CD4-positive, CD25-positive, alpha-beta regulatory T cell (primary cell): ENCODE measurements at places on chromosomes 5 and 9. TPM values are rescaled to one million over a fixed set of nuclear protein-coding genes. Genes with fewer than 3 reads are reported as not detected.

SLC9A3 gene
- 3.1 TPM for polyA plus RNA-seq

STOM gene
- 25.1 TPM for polyA plus RNA-seq

TMEM252 gene
- not detected for polyA plus RNA-seq

LCN2 gene
- polyA plus RNA-seq: not detected

PRDM9 gene
- polyA plus RNA-seq: not detected

FRRS1L gene
- polyA plus RNA-seq: not detected

BRD3 gene
- 13.7 TPM for polyA plus RNA-seq

COMMD10 gene
- 42.0 TPM for polyA plus RNA-seq

HRH2 gene
- polyA plus RNA-seq: 1.7 TPM

NR2F1 gene
- not detected for polyA plus RNA-seq

PCDHB10 gene
- not detected for polyA plus RNA-seq

ASS1 gene
- not detected for polyA plus RNA-seq

SLC2A6 gene
- polyA plus RNA-seq: 0.63 TPM

DNA sequence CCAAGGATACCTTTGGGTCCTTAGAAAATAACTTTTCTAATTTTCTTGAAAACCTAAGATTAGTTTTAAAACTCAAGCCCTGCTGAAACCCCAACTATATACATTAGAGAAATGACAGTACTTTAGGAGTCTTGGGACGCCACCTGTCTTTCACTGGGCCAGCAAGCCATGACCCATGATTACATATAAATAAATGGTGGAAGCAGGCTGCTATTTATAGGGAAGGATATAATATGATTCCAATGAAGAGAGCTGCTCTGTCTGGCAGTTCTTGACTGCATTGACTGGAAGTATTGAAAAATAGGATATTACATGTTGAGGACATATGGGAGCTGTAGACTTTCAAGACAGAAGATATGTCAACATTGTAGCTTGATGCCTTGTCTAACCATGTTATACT is 7.3 kb downstream of the JMY start:
- no peaks in the 10 kb centered on the region for H3K36me3 ChIP-seq
- H3K4me1 ChIP-seq: peaks cover 43% of the 10 kb centered on the region
- no peaks in the 10 kb centered on the region for H3K27me3 ChIP-seq
- H3K27ac ChIP-seq: no peak overlapping the region

- no peak for DNase-seq
- H3K27ac ChIP-seq: no peak overlapping the region
- H3K4me1 ChIP-seq: no peaks in the 10 kb centered on the region
- no peaks in the 10 kb centered on the region for H3K27me3 ChIP-seq
Measured at GRCh38 chr5:159682623-159683022, 233.7 kb upstream of the ADRA1B start.

DNA sequence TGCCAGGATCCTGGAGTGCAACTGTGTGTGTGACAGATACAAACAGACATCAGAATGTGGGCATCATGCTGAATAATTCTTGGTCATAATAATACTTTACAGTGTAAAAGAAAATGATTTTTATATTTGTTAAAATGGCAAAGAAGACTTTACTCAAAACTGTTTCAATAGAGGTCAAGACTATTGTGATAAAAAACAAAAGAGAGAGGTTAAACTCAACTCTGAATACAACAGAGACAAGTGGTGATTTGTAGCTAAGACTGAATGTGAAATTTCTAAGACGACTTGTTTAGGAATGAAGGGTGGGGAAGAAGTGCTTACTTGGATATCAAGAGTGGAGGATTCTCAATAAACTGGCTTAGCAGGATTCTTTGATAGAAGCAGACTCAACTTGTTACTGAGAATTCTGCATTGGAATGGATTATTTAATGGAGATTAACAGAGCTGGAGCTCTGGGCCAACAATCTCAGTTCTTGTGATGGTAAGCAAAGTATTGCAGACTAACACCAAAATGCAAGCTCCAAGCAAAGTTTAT is 457.4 kb upstream of the CDH18 start:
- no peak overlapping the region for H3K4me3 ChIP-seq
- no peaks in the 10 kb centered on the region for H3K4me1 ChIP-seq

GRCh38 chr5:849651-850301 is 1.0 kb downstream of the ZDHHC11 start:
- H3K4me3 ChIP-seq: no peak overlapping the region
- no peak overlapping the region for H3K27ac ChIP-seq
- no peaks in the 10 kb centered on the region for H3K27me3 ChIP-seq
- no peaks in the 10 kb centered on the region for H3K4me1 ChIP-seq
- no peaks in the 10 kb centered on the region for H3K36me3 ChIP-seq

- H3K4me1 ChIP-seq: peaks cover 4% of the 10 kb centered on the region
- peaks cover 4% of the 10 kb centered on the region for H3K27me3 ChIP-seq
- DNase-seq: no peak
- H3K36me3 ChIP-seq: no peaks in the 10 kb centered on the region
Measured at GRCh38 chr5:150204590-150204960, 14.7 kb downstream of the SLC6A7 start.

- no peak for DNase-seq
- no peaks in the 10 kb centered on the region for H3K36me3 ChIP-seq
- H3K27me3 ChIP-seq: no peaks in the 10 kb centered on the region
- H3K4me1 ChIP-seq: no peaks in the 10 kb centered on the region
- H3K4me3 ChIP-seq: no peak overlapping the region
- no peak overlapping the region for H3K27ac ChIP-seq
Measured at GRCh38 chr5:150248946-150249345, 40.6 kb downstream of the CAMK2A start.

DNA sequence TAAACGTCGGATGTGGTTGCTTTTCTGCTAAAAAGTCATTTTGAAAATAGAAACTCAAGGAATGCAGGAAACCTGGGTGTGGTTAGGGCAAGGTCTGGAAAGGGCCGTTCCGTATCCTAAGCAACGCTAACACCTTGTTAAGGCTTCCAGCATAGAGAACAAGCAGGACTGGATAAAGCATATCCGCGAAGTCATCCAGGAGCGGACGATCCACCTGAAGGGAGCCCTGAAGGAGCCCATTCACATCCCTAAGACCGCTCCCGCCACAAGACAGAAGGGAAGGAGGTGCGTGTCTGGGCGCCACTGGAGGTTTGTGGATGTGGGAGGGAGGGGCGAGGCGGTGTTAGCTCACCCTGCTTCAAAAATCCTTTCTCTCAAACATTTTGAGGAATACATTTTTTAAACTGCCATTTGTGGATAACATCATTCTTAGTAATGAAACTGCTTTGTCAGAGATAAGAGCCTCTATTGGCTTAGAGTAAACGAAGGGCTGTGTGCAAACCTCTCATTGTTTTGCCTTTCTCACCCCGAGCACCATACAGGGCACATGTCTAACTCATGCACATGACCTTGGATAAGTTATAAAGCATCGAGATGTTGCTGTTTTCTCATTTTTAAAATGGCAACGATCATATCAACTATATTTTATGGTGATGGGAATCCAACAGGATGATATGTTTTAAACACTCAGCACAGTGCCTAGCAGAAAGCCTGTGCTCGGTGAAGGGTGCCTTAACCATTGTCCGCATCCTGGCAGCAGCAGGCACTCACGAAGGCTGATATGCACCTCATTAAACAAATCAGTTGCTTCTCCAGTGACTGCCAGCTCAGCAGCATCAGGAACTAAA is 175.7 kb upstream of the OTULINL start:
- H3K4me3 ChIP-seq: no peak overlapping the region
- H3K36me3 ChIP-seq: no peaks in the 10 kb centered on the region
- no peaks in the 10 kb centered on the region for H3K27me3 ChIP-seq
- no peak for DNase-seq
- H3K4me1 ChIP-seq: no peaks in the 10 kb centered on the region

DNA sequence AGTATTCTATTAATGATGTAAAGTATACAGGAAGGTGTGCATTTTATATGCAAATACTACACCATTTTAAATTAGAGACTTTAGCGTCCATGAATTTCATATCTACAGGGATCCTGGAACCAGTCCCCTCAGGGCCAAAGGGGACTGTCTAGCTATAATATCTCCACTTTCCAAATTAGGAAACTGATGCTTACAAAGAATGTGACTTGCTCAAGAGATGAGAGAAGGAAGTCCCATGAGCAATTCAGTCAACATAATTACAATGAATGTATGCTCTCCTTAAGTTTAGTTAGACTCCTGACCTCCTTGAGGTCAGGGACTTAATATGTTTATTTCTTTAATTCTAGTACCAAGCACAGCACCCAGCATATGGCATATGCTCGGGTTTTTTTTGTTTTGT is 23.7 kb downstream of the NIPBL start:
- H3K27me3 ChIP-seq: no peaks in the 10 kb centered on the region
- H3K4me1 ChIP-seq: peaks cover 16% of the 10 kb centered on the region
- no peak overlapping the region for H3K4me3 ChIP-seq
- no peaks in the 10 kb centered on the region for H3K36me3 ChIP-seq

DNA sequence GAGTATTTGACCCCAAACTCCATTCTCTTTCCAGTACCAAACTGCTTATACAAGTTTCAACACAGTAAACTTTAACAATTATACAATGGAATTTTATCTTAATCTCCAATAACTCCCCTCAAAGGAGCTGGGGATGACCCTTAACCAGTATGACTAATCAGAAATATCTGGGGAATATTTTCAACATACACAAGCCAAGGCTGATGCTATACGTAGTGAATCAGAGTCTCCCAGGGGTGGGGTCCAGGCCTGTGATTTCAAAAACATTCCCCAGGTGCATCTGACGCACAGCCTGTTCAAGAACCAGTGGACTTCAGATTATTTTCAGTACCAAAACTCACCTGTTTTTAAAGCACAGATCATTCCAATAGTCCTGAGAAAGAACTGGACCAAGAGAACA is 11.8 kb upstream of the SEMA5A start:
- H3K27ac ChIP-seq: no peak overlapping the region
- H3K27me3 ChIP-seq: no peaks in the 10 kb centered on the region
- no peaks in the 10 kb centered on the region for H3K36me3 ChIP-seq
- H3K4me1 ChIP-seq: no peaks in the 10 kb centered on the region
- H3K4me3 ChIP-seq: no peak overlapping the region

DNA sequence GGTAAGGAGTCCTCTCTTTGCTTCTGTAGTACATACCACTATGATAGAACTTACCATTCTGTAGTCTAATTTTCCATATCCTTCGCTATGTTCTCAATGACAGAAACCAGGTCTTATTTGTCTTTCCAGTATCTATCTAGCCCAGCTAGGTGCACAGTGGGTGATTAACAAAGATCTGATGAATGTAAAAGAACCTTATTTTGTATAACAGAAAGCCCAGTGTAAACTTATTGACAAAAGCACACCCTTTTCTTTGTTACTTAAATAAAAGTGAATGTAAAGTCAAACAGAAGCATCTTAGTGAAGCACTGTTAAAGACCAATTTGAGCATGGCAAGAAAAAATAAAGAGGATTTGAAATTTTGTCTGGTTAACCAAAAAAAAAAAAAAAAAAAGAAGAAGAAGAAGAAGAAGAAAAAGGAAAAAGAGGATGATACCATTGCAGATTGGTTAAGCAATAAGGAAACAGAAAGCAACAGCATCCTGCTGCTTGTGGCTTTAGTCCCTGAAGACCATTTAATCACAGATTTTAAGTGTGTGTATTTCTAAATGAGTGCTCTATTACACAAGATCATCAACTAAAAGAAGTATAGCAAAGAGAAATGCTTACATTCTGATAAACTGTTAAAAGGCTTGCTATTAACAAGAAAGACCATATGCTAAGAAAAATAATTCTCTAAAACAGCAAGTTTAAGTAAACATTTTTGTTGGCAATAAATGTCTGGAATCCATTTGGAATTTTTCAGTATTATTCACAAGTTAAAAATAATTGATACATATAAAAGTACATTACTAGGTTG is 21.2 kb downstream of the MEGF9 start:
- H3K36me3 ChIP-seq: no peaks in the 10 kb centered on the region
- no peak overlapping the region for H3K27ac ChIP-seq
- H3K27me3 ChIP-seq: no peaks in the 10 kb centered on the region
- no peaks in the 10 kb centered on the region for H3K4me1 ChIP-seq
- H3K4me3 ChIP-seq: no peak overlapping the region
- no peak for DNase-seq

- no peaks in the 10 kb centered on the region for H3K36me3 ChIP-seq
Measured at GRCh38 chr5:16245249-16245648, 65.7 kb upstream of the MARCHF11 start.

DNA sequence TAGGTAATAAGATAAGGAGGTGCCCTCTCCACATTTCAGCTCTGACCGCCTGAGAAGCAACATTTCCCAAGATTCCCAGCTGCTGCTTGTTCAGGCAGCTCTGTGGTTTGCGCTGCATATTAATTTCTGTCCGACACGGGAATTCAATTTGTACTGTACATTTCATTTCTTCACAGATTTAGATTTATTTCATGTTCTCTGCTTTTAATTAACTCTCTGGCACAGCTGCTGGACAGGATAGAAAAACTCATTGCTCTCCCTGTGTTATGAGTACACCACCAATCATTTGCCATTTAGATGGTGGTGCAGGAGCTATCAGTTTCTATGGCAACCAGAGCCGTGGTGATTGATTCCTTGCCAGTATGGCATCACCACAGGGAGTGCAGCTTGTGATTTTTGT is 558.5 kb downstream of the DMRTA1 start:
- no peak overlapping the region for H3K27ac ChIP-seq
- DNase-seq: no peak
- no peaks in the 10 kb centered on the region for H3K27me3 ChIP-seq
- no peaks in the 10 kb centered on the region for H3K4me1 ChIP-seq
- no peaks in the 10 kb centered on the region for H3K36me3 ChIP-seq

DNA sequence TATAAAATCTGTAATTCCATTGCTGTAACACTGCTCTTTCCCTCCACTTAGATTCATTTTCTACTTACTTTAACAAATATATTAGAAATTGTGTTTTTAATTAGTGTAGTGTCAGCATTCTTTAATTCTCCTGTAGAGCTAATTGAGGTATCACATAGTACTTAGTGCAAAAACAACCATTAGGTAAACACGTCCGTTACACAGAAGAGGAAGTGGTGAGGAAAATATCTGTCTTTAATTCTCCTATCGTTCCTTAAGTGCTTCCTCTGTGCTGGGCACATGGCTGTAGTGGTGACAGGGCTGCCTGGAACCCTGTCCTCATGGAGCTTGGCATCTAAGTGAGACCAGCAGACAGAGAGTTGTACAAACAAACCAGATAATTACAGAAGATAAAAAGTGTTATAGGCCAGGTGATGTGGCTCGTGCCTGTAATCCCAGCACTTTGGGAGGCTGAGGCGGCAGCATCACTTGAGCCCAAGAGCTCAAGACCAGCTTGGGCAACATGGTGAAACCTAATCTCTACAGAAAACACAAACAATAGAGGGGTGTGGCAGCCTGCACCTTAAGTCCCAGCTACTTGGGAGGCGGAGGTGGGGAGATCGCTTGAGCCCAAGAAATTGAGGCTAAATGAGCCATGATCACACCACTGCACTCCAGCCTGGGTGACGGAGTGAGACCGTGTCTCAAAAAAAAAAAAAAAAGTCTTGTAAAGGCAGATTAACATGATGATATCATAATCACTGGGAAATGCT is 36.4 kb downstream of the PARP8 start:
- H3K27ac ChIP-seq: peak overlapping the region; percentile 47
- no peaks in the 10 kb centered on the region for H3K36me3 ChIP-seq
- no peaks in the 10 kb centered on the region for H3K27me3 ChIP-seq
- DNase-seq: no peak
- peak overlapping the region; percentile 69 for H3K4me3 ChIP-seq

- no peak for DNase-seq
- no peaks in the 10 kb centered on the region for H3K27me3 ChIP-seq
- H3K4me1 ChIP-seq: no peaks in the 10 kb centered on the region
- H3K27ac ChIP-seq: no peak overlapping the region
- peaks cover 26% of the 10 kb centered on the region for H3K36me3 ChIP-seq
- no peak overlapping the region for H3K4me3 ChIP-seq
Measured at GRCh38 chr5:1053391-1054017, 44.9 kb downstream of the NKD2 start.
